Epithelial cell of esophagus (primary cell): ENCODE measurements at places on chromosomes 2 and 18.
A peak's percentile ranks its signal among the peaks of the same experiment; 100 is the strongest.

DNA sequence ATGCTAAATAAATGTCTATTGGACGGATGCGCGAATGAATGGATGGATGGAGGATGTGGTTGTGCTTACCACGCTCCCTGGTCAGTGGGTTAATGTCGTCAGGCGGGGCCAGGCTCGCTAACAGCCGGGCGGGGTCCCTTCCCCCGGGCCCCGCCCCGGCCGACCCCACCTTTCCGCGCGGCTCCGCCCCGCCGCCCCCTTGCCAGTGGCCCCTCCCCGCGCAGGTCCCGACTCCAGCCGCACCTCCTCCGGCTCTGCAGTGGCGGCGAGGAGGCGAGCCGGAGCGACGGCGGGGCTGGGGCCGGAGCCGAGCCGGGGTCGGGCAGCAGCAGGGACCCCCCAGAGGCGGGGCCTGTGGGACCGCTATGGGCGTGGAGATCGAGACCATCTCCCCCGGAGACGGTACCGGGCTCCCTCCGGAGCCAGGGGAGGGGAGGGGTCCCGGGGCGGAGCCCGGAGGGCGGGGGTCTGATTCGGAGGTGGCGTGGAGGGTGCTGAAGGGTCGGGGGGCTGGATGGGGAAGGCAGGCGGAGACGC is at the start of gene FKBP1B:
TSS of gene FKBP1B (plus strand) at position 257 of the 537 bp plus-strand sequence. CDS start at position 366, 109 bp downstream.
- DNase-seq = peak; percentile 77

DNA sequence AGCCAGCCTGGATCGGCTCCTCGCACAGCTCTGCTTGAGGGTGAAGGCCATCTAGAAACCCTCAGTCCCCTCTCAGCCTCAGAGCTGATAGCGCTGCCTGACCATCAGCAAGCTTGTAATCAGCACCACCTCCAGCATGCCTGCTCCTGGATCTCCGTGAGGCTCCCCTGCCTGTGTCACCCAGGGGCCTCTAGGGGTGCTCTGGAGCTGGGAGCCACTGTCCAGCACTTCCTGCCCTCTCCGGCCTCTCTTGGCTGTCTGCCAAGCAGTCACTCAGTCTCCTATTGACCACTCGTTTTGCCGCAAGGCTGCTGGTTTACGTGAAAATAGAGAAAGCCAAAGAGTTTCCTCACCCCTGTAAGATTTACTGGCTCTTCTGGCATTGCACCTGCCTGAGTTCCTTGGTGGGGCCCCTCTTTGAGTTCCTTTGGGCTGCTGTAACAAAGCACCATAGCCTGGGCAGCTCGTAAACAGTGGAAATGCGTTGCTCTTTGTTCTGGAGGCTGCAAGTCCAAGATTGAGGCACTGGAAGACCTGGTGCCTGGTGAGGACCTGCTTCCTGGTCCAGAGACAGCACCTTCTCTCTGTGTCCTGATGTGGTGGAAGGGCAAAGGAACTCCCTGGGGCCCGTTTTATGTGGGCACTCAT is 17.9 kb downstream of the CAPN10 start:
- DNase-seq = no peak

DNA sequence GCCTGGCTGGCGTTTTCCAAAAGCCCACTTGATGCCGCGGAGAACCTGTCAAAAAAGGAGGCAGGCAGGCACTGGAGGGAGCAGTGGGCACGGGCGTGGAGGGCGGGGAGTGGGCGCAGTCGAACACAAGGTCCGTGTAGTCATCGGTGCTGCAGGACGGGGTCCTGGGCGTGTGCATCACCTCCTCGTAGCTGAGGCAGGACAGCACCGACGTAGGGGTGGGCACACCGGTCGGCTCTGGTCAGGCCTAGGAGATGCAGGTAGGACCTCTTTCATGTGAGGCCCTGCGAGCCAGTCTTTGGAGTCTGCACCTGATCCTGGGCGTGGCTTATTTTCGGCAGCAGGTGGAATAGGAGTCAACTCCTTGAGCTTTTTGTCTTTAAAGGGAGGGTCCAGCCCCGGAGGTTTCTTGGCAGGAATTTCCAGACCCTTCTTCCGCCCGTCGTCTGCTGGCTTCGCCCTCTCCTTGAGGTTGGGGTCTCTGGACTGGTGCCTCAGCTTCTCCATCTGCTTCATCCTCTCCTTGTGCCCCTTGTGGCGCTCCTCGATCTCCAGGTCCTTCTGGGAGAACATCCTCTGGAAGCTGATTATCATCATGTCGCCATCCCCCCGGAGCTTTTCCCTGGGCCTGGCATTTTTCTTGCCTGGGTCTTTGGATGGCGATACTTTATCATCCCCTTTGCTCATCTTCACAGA is 892.5 kb upstream of the LRRTM1 start:
- no peak for DNase-seq

GRCh38 chr2:46171411-46171953 is 125.7 kb upstream of the EPAS1 start:
- DNase-seq = peak; percentile 91

GRCh38 chr2:45750484-45750883 is 99.0 kb downstream of the PRKCE start:
- DNase-seq = peak; percentile 10

GRCh38 chr18:45336448-45336847 is 278.8 kb upstream of the SLC14A2 start:
- peak; percentile 55 for DNase-seq
